Skeletal muscle cell (primary cell): ENCODE measurements at places on chromosomes 3 and 15.

- no peak for DNase-seq
These were observed 82.7 kb downstream of the TLE3 start for GRCh38 chr15:70014860-70015490.

DNA sequence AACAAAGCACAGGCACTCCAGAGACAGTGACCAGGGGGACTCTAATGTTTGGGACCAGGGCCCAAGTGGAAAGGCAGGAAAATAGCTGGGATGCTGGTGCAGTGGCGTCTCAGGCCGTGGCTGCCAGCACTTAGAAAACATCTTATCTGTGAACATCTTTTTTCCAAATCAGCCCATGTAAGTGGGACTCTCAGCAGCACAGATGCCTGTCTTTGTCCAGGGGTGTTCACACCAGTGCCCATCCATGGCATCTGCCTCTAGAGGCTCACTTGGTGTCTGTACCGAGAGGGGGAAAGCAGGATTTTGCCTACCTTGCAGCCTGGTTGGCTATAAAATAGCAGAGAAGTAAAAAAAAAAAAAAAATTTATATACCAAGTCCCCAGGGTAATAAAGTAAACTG is 26.7 kb downstream of the SLC12A8 start:
- no peak for DNase-seq

GRCh38 chr3:164450276-164450905 is 627.9 kb downstream of the SI start:
- no peak for DNase-seq

GRCh38 chr3:61008153-61008997 is 242.9 kb downstream of the FHIT start:
- DNase-seq = no peak

DNA sequence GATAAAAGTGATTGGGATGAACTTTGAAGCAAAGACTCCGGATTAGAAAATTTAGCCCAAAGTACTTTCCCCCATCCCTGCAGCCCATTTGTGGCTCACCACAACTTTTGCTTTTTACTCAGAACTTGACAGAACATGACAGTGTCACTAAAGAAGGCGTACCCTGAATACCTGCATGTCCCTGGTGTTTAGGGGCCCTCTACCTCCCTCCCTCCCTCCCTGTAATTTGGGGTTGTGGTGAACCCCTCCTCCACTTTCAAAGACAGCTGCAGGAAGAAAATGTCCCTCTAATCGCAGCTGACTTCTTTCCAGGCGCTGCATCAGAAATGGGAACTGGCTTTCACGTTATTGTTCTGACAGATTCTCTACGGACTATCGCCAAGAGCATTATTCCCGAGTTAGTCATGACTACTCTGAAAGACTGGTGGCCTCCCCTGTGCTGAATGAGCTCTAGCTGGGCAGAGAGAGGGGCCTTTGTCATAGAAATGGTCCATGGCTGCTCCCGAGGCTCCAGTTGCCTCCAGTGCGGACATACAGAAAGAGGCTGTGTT is 93.2 kb upstream of the ARHGEF3 start:
- peak; percentile 34 for DNase-seq

GRCh38 chr15:63060699-63061098 is 18.2 kb downstream of the TPM1 start:
- DNase-seq = no peak

DNA sequence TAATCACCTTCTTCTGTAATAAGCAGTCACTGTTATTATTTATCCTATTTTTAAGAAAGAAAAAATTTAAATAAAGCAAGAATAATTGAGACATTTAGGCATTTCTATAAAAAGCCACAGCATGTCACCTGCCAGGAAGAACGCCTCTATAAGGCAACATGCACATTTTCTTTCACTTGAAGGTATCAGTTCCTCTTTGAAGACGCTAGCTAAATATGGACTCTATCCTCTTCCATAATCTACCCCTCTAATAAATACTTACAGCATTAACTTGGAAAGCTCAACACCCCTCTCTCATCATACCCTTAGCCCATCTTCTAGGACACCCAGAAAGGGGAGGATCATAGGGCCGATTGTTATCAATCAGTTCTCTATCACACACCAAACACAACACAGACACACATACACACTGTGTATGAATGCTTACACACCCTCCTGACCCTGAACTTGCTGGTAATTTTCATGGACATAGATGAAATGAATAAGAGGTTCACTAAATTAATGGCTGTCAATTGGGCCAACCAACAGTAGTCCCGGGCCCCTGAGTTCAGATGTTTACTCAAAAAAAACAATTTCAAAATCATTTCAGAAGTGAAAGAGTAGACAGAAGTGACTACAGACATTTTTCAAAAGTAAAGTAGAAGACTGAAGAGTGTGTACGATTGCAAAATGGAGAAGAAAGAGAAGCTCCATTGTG is 102.5 kb downstream of the ZMAT3 start:
- DNase-seq = no peak

GRCh38 chr3:123004201-123004918 is 23.2 kb downstream of the SEMA5B start:
- DNase-seq = no peak

GRCh38 chr3:16513141-16514020 is at the start of gene RFTN1:
RFTN1 (minus strand) TSS chr3:16513699; CDS start chr3:16493869, 19,830 bp downstream.
- DNase-seq = no peak

GRCh38 chr3:59809710-59810444 is 760.1 kb upstream of the CFAP20DC start:
- DNase-seq = peak; percentile 21

DNA sequence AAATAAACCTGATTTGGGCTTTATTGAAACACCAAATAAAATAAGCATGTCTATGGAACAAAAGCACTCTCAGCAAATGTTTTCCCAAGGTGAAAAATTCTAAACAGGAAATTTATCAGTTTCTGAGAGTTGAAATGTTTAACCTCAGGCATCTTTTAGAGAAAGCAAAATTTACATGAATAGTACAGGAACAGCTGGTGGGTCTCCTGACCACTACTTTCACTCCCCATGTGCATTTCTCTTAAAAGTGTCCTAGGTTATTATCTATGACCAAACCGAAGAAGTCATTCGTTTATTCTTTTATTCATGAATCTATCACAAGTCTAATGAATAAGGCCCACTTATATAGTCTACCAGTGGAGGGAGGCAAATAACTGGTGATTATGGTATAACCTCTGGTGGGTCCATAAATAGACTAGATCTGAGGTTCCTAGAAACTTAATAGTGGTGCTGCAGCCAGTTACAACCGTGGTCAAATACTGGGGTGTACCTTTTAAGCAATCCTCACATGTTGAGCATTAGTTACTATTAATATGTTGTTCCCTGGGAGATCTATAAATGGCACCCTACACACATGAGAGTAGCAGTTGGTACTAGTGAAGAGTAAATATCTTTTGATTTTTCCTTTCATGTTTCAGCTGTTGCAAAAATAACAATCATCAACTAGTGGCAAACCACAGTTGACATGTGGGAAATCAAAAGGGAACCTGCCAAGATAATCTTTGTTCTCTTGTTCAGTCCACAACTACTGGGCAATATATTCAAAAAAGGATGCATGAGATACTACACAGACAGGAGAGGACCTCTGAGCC is 169.3 kb upstream of the STAC start:
- peak; percentile 13 for DNase-seq

DNA sequence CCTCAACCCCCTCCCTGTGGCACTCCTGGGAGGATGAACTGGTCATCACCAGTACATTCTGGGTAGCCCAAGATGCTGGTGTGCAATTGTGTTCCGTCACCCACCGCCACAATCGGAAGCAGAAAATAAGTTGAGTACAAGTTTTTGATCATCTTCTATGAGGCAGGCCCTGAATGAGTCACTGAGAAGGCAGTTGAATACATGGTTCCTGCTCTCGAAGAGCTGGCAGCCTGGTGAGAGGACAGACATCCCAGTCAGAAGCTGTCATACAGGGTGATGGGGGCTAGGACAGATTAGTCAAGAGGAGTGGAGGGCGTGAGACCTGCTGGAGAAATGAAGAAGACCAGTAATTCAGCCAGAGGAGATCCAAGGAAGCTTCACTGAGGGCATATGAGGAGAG is 6.2 kb downstream of the CEMIP start:
- no peak for DNase-seq

DNA sequence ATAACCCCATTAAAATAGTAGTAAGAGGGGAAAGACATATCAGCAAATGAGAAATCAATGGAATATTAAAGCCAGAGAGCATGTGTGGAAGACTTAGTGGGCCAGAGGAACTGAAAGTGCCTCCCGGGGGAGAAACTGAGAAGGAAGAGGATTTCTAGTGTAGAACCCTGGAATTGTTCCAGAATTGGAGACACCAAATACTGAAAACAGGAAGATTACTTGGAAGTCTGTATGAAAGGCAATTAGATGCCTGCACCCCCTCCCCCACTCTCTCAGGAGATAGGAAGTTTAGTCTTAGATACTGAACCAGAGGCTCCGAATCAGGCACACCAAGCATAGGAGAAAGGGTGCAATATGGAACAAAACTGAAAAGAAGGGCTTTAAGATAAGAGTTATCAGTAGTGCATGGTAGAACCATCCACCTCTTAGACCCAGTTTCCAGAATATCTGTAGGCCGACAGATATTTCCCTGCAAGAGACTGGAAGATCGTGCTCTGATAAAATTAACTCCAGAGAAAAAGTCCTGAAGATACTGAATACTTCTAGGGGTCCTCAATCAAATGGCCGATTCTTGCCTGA is 32.4 kb downstream of the KLHL18 start:
- DNase-seq = no peak

DNA sequence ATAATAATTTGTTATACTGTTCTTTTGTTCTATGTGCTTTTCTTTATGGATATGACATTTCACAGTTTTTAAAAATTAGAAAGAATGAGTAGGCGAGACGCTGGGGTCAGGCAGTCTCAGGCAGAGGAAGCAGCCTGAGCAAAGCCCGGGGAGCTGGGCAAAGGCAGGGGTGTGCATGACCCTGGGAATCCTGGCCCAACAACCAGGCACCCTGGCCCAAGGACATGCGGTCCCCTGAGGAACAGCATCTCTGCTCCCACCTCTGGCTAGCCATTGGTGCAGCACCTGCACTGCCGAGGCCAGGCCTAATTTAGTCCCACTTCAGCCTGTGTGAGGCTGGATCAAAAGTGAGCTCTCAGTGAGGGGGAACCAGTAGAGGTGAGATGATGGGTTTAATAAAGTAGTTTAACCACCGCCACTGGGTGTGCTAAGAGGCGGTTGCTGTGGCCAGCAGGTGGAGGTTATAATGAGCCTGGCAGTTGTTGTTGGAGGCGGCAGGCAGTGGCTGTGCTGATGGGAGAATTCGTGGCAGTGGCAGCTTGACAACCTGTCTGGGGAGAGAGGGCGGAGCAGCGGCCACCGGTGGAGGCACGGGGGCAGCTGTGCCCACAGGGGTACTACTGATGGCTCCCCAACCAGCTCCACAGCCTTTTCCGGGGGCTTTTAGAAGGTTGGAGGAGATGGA is 41.5 kb downstream of the PRKCD start:
- no peak for DNase-seq

- DNase-seq = no peak
These were observed 8.2 kb upstream of the TMEM158 start for GRCh38 chr3:45234250-45234649.

DNA sequence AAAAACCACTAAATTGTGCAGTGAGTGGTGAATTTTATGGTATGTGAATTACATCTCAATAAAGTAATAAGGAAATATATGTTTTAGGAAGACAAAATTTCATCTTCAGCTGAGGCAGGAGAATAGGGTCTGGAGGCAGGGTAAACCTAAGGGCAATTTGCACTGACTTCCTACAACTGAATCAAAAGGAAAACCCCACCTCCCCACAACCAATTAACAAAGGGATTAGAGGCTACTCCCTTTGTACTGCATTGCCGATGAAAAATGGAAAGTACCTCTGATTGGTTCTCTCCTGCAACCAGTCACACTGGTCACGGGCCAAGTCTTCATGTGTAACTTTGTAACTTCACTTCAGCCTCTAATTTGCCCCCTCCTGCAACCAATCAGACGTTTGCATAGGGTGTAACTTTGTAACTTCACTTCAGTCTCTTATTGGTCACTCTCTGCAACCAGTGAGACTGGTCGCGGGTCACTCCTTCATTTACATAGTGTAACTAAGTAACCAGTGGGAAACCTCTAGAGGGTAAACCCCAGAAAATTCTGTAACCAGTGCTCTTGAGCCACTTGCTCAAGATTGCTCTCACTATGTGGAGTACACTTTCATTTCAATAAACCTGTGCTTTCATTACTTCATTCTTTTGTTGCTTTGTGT is 244.5 kb downstream of the CNTN4 start:
- no peak for DNase-seq

DNA sequence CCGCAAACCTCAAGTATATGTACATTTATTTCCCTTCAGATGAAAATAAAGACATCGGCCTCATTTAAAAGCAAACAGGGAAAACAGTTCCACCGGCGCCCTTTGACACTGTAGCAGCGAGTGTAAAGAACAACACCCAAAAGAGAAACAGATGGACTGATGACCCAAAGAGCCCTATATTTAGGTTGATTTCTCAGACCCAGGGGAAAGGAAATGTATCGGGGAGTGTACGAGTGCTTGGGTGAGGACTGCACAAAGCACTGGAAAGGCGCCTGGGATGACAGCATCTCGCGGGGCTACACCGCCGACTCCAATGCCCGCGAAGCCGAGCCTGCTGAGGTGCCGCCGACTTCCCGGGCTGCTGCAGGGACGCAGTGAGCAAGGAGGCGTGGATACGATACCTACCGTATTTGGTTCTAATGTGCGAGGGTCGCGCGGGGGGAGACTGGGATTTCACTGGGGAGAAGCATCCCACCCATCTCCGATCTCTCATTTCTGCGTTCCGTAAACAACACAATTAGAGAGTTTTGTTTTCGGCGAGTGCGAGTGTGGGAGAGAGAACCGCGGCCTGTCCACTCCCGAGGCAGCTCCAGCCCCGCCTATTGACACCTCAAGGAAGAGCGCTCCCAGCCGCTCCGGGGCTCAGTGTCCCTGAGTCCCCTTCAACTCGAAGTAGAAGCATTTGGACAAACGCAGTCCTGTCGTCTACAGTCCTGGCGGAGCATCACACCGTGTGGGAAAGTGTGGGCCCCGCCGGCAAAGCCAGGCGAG is 2.0 kb downstream of the MECOM start:
- DNase-seq = no peak

DNA sequence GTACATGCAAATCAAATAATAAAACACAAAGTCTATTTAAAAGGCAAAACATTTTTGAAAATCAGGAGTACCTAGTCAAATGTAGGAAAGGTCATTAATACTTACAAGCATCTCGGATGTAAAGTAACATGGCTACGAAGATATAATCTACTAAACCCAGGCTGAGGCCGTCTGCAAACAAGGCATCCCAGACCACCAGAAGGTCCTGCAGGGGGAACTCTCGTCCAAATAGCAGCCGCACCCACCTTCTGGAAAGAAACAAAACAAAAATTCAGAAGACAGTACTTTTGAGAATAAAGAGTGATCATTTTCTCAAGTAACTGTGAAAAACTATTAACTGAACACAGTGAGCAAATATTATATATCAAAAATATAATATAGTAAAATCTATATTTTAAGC is 423.1 kb downstream of the PLCL2 start:
- DNase-seq = no peak

- no peak for DNase-seq
These were observed 124.2 kb downstream of the SHQ1 start for GRCh38 chr3:72724070-72724469.

GRCh38 chr3:174786825-174787224 is 72.3 kb upstream of the NAALADL2 start:
- no peak for DNase-seq

- DNase-seq = peak; percentile 90
These were observed 28.4 kb downstream of the RASGRP1 start for GRCh38 chr15:38536201-38536676.

- no peak for DNase-seq
These were observed 27.0 kb downstream of the VIPR1 start for GRCh38 chr3:42529468-42529867.

- no peak for DNase-seq
These were observed 30.3 kb upstream of the ZNF385D start for GRCh38 chr3:21781355-21781754.

- DNase-seq = no peak
These were observed 746.3 kb downstream of the ZPLD1 start for GRCh38 chr3:103181160-103181559.
